ENCODE measurements at places on chromosomes 11 and 22.

- DNase-seq: no peak
These were observed 26.2 kb downstream of the PPARA start for GRCh38 chr22:46176508-46177003.

DNA sequence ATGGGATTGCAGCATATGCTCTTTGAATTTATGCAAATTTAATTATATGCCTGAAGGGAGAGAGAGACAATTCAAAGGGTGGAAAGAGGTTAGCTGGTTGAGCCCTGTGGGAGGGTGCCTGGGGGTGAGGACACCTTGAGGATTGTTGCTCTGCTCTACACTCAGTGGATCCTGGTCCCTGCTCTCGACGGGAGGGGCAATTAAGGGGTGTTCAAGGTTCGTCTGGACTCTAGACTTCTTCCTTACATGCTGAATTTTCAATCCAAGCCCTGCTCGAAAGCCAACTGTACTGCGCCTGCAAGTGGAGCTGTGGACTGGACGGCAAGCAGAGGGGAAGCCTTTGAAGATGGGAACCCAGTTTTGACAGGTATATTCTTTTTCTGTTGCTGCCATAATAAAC is 15.5 kb upstream of the OR5M11 start:
- DNase-seq: no peak

GRCh38 chr11:71388637-71389235 is 59.5 kb downstream of the DHCR7 start:
- DNase-seq: no peak

GRCh38 chr11:64092111-64092760 is 56.5 kb downstream of the FLRT1 start:
- no peak for DNase-seq

Data from right renal pelvis (tissue), 4 donors.